ENCODE measurements at places on chromosomes 6 and 20.

- no peak for DNase-seq
Observed at GRCh38 chr20:49351775-49352174, 73.9 kb upstream of the ZNFX1 start.

- DNase-seq, result no peak
Observed at GRCh38 chr20:37521061-37521771, at the start of gene NNAT. Gene NNAT, plus strand, starts transcription at chr20:37521250. Its CDS starts 82 bp downstream, at chr20:37521332.

- DNase-seq, result no peak
Observed at GRCh38 chr20:37515876-37516275, 5.2 kb upstream of the NNAT start.

DNA sequence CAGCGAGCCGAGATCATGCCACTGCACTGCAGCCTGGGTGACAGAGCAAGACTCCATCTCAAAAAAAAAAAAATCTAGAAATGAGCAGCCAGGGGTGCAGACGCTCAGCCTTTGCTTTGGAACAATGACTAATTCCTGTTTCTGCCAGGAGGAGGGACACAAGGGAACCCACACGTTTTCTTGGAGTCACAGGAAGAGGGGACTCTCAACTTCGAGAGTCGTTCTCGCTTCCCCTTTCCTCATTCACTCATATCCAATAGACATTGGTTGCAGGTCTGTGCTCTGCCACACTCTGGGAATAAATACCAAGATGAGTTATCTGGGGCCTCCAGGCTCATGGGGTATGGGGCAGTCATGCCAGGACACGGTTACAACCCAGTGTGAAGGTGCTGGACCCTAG, 91.5 kb upstream of the RREB1 start:
- no peak for DNase-seq

DNA sequence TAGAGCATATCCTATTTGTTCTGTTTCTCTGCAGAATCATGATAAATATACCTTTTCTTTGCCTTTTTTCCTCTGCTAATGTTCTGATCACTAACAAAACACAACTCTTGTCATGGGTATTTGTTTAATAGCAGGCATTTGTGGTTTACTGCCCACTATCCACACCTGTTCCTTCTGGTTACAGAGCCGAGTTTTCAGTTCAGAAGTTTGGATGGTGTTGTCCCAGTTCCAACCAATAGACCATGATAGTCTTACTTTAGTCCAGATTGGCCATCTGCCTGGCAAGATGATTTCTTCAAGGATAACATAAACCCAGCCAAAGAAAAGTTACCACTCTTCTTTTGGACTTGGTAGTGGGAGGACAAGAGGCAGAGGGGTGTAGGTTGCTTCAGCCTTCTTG, 211.2 kb downstream of the TFAP2A start:
- DNase-seq, result no peak

DNA sequence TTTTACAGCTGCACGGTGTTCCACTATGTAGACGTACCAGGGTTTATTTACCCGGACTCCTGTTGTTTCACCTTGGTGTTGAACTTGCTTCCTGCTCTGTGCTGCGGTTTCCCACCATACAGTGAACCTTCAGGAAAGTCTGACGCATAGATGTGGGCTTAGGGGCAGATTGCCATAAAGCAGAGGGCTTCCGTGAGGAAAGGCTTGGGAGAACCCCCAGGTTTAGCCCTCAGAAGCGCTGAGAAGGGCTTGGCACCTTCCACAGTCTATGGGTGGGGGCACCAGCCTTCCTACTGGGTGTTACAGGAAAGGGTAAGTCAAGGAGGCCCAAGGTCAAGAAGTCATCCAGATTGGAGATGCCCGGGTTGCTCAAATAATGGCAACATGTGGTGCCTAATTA, 19.2 kb upstream of the MRPS18A start:
- no peak for DNase-seq

DNA sequence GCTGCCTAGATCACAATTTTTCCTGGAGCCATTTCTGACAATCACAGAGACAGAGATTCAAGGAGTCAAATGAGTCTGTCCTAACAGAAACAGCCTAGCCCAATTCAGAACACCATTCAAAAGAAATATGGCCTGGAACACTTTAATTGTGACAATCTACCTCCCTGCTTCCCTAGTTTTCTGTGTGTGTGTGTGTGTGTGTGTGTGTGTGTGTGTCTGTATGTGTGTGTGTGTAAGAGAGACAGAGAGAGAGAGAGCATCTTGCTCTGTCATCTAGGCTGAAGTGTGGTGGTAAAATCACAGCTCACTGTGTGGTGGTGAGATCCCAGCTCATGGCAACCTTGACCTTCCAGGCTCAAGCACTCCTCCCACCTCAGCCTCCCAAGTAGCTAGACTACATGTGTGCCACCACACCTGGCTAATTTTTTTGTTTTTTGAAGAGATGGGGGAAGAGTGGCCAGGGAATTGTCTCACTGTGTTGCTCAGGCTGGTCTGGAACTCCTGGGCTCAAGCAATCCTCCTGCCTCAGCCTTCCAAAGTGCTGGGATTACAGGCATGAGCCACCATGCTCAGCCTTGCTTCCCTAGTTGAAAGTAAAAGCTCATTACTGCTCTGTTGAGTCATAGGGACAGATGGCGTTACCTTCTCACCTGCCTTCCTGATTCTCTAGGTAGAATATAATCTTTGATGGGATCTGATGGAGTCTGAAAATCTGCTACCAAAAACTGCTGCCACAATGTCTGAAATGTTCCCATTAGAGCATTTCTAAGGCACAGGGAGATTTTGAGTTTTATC, 89.6 kb upstream of the BEND6 start:
- no peak for DNase-seq

- no peak for DNase-seq
Observed at GRCh38 chr20:60203451-60203850, 245.2 kb downstream of the CDH26 start.

DNA sequence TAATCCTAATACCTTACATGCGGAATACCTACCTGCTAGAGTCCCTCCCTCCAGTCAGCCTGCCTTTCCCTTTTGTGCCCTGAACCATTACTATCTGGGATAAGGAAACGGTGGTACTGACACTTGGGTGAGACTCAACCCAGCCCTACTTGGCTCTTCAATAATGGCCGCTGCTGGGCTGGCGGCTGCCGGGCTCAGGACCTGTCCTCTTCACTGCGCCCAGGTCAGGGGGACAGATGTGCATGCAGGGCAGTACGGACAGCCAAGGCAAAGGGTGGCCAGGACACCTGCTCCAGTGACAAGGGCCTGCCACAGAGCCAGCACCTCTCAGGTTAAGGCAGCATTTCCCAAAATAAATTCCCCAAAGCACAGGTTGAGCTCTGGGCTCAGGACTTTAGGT, 29.9 kb downstream of the UBE2V1 start:
- no peak for DNase-seq

Data from iPS-NIHi11 (cell line).